ENCODE measurements at places on chromosomes 7 and 10. TPM values are rescaled to one million over a fixed set of nuclear protein-coding genes. Genes with fewer than 3 reads are reported as not detected.

GRCh38 chr10:113463777-113464176 lies 89.1 kb upstream of the HABP2 start:
- H3K27me3 ChIP-seq: peaks cover 23% of the 10 kb centered on the region
- H3K27ac ChIP-seq: no peak overlapping the region
- H3K4me3 ChIP-seq: no peak overlapping the region
- H3K4me1 ChIP-seq: no peaks in the 10 kb centered on the region
- no peak for DNase-seq
- no peaks in the 10 kb centered on the region for H3K36me3 ChIP-seq

DNA sequence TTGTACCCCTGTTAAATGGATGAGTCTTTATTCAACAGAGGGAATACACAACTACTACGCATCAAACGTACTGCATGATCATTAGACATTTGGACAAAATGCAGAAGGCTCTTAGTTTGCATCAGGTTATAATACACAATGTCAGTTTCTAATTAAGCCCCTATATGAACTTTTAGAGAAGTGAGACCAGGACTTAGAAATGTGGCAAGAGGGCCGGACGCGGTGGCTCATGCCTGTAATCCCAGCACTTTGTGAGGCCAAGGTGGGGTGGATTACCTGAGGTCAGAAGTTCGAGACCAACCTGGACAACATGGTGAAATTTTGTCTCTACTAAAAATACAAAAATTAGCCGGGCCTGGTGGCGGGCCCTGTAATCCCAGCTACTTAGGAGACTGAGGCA lies 76.3 kb upstream of the MGMT start:
- H3K27me3 ChIP-seq: no peaks in the 10 kb centered on the region
- DNase-seq: no peak
- H3K36me3 ChIP-seq: no peaks in the 10 kb centered on the region
- H3K27ac ChIP-seq: no peak overlapping the region
- H3K4me1 ChIP-seq: no peaks in the 10 kb centered on the region

Gene ITPRID1
- total RNA-seq: not detected

Gene CAV1
- 0.25 TPM for total RNA-seq

Gene ZNF394
- 24.8 TPM for total RNA-seq

Gene CYP2E1
- total RNA-seq: 0.32 TPM

Gene UPK3B
- total RNA-seq: 0.46 TPM
